AG09309 (cell line): ENCODE measurements at places on chromosomes 11 and 22.

DNA sequence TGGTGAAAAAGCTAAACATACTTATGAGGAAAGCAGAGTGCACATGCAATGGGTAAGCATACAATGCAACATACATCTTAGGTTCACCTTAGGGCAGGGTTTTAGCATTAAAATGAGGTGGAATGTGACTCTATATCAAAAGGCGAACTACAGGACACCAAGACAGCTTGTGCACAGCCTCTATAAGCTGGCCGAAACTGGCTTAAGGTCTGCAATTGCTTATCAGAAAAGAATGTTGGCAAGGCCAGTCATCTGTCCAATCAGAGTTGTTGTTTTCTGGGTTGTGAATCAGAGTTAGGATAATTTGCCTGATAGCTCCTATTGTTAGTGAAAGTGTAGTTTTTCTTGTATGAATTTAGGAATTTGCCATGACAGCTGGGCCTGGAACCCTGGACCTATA, 76.5 kb downstream of the LRRC4C start:
- no peak for DNase-seq

- DNase-seq, result no peak
These were observed 415.9 kb downstream of the TMEM135 start for GRCh38 chr11:87453531-87454089.

DNA sequence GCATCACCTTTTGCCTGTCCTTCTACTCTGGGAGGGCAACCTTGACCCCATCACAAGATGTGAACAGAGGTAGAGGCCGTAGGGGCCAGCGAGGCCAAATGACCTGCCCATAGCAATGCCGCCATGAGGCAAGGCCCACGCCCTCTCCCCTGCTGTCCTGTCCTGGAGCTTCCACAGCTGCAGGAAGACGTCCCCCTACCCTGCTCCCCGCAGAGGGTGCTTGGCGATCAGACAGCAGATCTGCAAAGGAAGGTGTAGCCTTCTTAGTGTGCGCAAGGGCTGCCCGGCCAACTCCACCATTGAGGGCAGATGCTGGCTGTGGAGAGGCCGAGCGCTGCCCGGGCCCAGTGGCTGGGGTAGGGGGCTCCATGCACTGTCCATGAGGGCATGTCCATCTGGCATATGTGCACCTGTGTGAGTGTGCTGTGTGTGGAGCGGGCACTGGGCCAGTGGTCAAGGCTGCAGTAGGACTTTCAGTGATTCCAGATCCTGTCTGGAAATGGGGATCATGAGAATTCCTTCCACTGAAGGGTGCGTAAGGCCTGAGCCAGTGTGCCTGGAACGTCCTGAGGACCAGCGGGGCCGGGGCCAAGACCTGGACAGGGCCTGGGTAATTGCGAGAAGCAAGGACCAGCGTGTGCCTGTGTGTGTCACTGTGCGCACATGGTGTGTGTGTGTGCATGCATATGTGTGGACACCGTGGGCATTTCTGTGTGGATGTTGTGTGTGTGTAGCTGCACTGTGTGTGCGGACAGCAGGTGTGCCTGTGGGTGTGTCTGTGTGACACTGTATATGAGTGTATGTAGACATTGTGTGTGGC, 11.0 kb downstream of the TRPM5 start:
- no peak for DNase-seq

DNA sequence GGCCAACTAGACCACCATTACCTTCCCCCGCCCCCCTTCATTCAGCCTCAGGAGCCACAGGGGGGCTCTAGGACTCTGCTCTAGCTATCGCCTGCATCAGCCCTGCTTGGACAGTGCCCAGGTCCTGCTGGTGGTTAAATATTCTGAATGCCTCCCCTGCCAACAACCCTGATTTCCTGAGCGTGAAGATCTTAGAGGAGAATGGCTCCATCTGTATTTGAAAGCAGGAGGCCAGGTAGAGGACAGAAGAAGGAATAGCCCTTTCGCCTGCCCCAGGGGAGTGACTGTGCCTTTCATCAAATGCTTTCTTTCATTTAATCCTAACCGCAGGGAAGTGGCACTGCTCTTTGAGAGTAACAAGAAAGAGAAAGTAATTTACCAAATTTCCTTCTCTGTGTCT, 69.2 kb downstream of the ISX start:
- DNase-seq, result no peak

DNA sequence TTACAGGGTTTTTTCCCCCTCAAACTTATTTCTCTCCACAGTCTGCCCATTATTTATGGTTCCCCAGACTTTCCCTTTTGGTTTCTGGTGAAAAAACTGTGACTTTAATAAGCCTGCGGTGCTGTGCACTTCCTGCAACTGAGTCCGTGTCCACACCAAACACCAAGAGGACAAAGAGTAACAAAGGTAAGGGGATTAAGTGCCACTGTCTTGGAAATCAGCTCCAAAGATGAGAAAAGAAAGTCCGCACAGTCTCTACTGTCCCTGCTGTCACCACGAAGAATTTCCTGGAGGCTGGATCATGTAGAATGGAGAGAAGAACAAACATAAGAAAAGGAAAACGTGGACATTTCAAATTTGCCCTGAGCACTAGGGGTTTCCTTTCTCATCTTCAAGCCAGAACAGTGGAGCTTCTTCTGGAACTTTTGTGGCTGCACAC, 17.9 kb upstream of the PRAME start:
- DNase-seq, result no peak

- no peak for DNase-seq
These were observed 139.0 kb upstream of the GUCY1A2 start for GRCh38 chr11:107157146-107157808.

DNA sequence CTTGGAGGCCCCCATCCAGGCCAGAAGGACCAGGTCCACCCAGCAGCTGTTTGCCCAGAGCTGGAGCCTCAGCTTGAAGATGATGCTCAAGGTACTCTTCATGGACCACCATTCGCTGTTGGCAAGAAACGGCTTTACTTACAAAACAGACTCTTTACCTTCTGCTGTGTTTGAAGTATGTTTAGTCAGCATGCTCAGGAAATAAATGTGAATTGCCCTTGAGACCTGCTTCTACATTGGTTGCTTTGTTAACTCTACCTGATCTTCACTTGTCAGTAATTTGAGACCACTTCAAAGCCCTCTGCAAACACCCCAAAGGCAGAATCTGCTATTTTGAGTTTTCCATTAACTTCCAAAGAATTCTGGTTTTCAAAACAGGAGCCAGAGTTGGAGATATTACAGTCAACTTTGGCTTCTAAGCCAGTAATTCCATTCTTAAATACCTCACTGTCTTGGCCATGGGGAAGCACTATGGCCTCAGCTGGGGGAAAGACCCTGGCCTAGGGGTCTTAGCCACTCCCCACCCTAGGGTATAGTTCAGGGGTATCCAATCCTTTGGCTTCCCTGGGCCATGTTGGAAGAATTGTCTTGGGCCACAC, 2.7 kb downstream of the UQCR10 start:
- DNase-seq, result no peak

- no peak for DNase-seq
These were observed 1374.7 kb upstream of the RAG2 start for GRCh38 chr11:37972691-37973090.

DNA sequence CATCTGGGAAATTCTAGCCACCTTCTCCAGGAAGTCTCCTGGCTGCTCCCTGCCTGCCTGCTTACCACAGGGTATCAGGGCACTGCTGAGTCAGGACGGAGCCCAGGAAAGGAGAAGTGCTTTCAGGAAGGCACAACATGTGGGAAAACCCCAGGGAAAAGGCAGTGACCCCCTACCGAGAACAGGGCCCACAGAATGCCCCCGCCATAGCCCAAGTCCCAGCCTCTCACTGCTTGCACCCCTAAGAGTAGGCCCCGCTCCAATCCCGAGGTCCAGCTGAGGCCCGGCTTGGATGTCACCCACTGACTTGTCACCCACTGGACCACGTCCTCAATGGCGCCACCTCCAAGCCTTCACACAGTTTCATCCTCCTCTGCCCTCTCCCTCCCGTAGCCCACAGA, 34.1 kb downstream of the ARAP1 start:
- DNase-seq, result no peak

- no peak for DNase-seq
These were observed 20.2 kb downstream of the MMP27 start for GRCh38 chr11:102685338-102685737.

DNA sequence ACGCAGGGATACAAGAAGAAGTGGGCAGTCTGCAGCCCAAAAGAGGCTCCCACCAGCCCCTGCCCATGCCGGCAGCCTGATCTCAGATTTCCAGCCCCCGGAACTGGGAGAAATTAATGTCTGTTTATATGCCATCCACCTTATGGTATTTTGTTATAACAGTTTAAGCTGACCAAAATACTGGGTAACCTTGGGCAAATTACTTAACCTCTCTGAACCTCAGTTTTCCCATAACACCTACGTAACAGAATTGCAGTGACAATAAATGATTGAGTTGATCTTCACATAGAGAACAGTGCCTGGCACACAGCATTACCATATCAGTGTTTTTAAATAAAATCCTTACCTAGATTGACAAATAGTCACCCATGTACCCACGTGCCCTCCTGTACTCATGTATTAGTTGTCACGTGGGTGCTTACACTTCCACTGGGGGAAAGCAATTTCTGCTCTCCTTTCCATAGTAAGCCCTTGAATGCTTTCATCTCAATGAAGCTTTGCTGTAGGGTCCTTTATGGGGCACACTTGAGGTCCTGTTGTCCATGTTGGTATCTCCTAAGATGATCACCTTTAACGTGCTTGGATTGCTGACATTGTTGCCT, 54.2 kb upstream of the PHF21A start:
- no peak for DNase-seq

GRCh38 chr11:3946455-3947017, 91.1 kb downstream of the STIM1 start:
- no peak for DNase-seq

GRCh38 chr11:76206327-76207081, at the start of gene WNT11:
WNT11 (minus strand) TSS chr11:76206502; CDS start chr11:76206407, 95 bp downstream.
- DNase-seq, result no peak

GRCh38 chr11:32081901-32082300, 9.0 kb upstream of the RCN1 start:
- DNase-seq, result no peak

DNA sequence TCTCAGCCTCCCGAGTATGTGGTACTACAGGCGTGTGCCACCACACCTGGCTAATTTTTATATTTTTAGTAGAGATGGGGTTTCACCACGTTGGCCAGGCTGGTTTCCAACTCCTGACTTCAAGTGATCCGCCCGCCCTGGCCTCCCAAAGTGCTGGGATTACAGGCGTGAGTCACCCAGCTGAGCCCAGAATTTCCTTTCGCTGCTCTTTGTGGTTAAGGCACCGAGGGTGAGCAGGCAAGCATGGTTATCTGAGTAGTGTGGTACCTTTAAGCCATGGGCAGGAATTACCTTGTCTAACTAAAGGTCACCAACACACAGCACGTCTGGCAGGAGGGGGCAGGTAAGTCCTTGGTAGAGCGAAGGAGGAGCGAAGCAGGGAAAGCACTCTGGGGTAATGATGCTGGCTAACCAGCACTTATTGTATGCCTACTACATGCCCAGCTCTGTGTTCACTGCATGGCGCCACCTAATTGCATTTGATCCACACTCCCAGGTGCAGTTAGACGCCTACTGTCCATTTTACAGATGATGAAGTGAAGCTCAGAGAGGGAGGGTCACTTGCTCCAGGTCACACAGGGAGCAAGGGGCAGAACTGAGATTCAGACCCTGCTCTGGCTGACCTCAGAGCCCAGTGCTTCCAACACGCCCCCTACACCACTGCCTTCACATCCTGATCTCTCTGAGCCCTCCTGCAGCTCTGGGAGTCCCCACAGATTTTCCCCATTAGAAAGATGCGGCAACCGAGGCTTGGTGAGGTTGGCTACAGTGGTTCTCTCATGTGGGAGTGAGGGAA, 45.7 kb downstream of the TRIOBP start:
- peak; percentile 64 for DNase-seq

DNA sequence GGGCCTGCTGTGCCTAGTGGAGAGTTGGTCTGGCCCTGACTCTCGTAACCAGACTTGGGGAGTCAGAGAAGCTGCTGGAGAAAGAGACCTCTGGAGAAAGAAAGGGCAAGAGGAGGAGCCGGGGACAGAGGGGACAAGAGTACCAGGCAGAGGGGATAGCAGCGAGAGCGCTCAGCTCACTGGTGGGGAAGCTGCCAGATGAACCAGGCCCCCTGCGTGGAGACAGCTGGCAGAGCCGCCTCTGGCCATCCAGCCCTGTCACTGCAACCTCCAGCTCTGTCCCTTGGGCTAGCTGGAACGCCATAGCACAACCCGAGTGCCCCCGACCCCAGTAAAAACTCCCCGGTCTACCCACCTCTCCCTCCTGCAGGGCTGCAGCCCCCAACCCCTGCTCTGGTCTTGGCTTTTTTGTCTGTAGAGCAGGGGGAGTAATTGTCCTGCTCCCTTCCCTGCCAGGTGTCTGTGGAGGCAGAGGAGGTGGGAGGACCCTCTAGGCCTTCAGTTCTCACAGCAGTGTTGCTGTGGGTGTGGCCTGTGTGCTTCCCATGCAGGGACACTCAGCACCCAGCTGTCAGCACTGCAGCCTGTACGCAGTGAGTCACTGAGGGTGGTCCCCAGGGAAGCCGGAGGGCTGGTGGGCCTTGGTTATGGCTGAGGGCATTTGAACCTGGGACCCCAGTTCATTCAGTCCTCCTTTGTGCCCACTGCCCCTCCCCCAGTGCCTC, 4.8 kb upstream of the SUN2 start:
- DNase-seq, result no peak

DNA sequence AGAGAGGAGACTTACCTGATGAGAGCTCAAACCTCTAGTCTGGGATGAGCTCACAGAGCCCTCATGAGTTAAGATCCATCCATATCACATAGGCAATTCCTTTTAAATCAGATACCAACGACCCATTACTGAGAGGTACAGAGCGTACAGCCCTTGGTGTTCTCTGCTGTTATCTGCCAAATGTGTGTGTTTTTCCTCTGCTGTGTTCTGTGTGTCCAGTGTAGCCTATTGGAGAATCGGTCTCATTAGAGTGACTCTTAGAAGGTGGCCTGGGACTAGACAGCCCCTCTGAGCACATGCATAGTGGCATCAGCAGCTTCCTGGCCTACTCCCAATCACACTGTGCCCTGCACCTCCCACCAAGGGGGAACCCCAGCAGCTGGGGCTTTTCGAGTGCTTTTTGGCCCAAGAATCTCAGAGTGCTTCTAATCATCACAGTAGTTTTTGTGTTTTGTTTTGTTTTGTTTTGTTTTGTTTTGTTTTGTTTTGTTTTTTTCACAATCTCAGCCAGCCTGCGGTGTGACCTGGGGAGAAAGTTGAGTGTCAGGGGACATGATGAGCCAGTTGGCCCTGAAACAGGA, 25.4 kb downstream of the TP53AIP1 start:
- DNase-seq, result no peak

GRCh38 chr11:27158456-27159334, 118.1 kb downstream of the BBOX1 start:
- DNase-seq, result peak; percentile 65
